ENCODE measurements at places on chromosomes 3 and 15.

GRCh38 chr3:118960876-118961450, 73.7 kb downstream of the IGSF11 start:
- no peak for DNase-seq

DNA sequence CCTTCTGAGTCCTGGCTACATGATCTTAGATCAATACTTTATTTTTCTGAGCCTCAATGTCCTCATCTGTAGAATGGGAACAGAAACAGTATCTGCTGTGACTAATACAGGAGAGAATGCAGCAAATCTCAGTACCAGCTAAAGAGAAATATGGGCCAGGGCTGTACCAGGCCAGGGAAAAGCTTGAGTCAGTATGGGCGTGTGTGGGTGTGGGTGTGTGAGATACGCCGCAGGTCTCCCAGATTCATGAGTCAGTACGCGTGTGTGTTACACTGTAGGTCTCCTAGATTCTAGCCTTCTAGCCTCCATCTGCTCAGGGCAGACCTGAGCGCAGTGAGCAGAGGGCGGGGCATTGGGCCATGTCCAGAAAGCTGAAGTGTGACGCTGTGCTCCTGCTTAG, 15.2 kb downstream of the GNAI2 start:
- DNase-seq = peak; percentile 66

- no peak for DNase-seq
Measured at GRCh38 chr15:80154336-80154735, 1.5 kb downstream of the FAH start.

GRCh38 chr3:127714125-127714571, 41.4 kb downstream of the ABTB1 start:
- DNase-seq = no peak

- no peak for DNase-seq
Measured at GRCh38 chr3:31729573-31729972, 196.8 kb downstream of the STT3B start.

- DNase-seq = peak; percentile 37
Measured at GRCh38 chr15:38666865-38667510, 102.4 kb upstream of the RASGRP1 start.

- DNase-seq = no peak
Measured at GRCh38 chr3:195411836-195412235, 31.0 kb downstream of the ACAP2 start.

DNA sequence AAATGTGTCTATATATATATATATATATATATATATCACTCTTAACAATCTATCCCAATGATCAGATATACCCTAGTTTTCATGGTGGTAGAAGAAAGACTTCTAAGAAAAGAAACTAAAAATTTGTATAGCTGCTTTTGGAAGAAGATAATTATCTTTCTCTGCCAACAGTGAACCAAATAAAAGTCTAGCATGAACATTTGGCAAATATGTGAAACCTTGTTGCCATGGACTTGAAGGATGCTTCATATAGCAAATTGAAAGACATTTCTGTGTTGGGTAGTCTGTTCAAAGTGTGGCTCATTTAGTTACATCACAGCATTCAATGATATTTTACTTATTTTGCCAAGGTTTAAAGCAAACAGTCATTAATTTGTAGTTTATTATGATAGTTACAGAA, 219.9 kb upstream of the NECTIN3 start:
- DNase-seq = no peak

GRCh38 chr3:79361748-79362378, 405.9 kb downstream of the ROBO1 start:
- peak; percentile 38 for DNase-seq
